Pons (tissue), 1 donor: ENCODE measurements at places on chromosomes 7 and 10.
A peak's percentile ranks its signal among the peaks of the same experiment; 100 is the strongest.

DNA sequence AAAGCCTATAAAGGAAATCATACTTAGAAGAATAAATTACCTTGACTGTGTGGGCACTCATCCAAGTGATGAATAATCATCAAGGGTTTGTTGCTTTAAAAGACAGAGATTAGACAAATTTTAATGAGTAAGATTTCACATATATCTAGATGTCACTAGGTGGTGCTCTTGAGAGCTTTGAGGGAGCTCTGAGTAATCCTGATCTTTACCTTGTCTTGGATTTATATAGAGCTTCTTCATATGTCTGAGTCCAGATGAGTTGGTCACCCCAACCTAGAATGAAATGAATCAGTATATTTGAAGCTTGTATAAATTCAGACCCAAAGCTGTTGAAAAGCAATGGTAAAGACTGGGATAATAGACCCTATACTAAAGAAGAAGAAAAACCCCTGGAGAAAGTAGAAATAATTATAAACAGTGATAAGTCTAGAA, 3.7 kb downstream of the AGR2 start:
- peak; percentile 61 for DNase-seq

DNA sequence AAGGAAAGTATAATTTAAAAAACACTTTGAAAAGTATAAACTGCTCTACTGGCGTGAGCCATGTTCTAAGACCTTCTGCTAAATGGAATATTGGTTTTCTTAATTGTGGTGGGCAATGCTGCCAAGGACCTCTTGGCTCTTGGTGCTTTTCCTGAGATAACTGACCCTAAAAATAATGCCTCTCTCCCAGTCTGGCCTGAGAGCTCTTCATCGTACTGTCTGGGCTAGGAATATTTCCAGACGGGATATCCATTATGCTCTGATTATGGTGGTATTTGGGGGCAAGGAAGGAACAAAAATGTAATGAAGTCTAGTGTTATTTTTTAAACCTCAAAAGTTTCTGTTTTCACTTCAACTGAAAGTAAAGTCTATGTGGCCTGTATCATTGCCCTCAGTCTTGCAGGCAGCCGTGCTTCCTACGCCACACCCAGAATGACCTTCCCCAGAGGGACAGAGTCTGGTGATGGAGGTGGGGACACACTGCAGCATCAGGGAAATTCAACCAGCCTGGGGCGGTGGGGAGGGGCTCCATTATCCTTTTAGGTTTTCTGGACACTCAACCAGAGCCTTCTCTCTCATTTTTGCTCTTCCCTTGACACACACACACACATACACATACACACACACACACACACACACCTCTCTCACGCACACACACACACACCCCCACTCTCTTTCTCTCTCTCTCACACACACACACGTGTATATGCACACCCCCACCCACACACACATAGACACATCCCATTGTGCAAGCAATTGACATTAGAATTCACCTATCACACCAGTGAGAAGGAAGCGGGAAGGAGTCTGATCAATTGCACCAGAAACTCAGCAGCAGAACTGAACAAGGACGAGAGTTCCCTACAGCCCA, 99.6 kb downstream of the LRRC18 start:
- no peak for DNase-seq

- peak; percentile 99 for DNase-seq
Measured at GRCh38 chr7:28754027-28754426, 204.1 kb downstream of the TRIL start.

GRCh38 chr7:44805950-44806349, 9.5 kb downstream of the PPIA start:
- no peak for DNase-seq

- no peak for DNase-seq
Measured at GRCh38 chr10:80462981-80463741, 9.1 kb downstream of the TSPAN14 start.

DNA sequence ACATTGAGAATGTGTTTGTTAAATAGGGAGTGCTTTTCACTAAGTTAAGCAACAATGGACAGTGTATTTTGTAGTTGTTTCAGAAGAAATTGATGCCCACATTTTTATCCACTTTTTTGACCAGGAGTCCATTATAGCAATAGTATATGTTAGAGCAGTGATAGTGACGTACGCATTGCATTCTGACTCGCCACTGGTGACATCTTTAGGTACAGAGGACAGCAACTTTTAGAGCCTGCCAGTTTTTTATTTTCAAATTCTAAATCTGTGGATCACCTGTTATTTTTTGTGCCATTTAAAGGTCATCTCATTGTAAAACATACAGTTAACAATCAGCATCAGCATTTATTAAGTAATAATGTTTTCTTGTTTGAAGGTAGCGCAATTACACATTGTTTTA, 1.4 kb downstream of the UBE2D1 start:
- no peak for DNase-seq

- DNase-seq, result no peak
Measured at GRCh38 chr10:123570051-123570897, 95.9 kb upstream of the GPR26 start.

DNA sequence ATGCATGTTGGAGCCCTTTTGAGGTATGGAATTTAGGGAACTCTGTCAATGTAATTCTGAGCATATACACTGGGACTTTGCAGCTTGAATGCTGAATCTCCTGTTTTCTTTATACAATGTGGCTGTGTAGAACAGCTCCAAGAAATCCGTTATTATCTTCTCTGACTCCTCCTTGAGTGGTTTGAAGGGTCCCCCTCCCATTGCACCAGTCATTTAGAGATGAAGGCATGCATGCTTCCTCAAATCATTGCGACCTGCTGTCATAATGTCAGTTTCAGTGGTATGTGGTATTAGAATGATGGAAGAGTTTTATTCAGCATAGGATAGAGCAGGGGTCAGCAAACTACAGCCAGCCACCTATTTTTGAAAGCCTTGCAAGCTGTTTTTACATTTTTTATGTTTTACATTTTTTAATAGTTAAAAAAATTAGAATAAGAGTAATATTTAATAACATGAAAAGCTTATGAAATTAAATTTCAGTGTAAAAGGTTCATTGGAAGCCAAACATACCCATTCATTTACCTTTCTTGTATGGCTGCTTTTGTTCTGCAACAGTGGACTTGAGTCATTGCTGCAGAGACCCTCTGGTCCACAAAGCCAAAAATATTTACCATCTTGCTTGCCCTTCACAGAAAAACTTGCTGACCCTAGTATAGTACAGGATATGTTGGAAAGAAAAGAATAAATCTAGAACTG, 8.1 kb downstream of the STK17A start:
- DNase-seq, result no peak

DNA sequence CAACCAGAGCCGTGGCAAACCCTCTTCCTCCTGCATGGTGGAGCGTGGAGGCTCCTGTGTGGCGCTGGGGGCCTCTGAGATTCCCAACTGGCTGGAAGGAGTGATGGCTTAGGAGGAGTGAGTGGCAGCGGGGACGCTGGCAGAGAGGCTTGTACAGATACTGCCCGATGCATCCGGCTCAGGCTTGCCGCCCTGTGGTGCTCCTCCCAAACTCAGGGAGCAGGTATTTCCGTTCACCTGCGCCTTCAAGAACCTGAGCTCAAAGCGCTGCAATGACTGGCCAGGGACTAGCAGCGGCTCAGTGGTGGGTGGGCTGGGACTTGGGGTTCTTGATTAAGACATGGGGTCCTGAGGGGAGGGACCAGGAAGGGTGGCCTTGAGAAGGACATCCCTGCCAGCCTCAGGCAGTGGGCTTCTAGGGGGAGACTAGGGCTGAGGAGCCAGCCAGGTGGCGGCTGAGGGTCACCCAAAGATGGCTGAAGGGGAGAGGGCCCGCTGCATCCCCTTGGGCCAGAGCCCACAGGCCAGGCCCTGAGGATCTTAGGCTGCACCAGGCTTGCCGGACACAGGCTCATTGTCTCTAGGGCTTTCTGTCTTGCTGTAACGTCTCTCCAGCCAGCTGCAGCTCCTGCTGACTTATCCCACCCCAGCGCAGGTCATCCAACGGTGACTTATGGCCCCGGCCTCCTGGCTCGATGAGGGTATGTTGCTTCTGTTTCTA, 3.2 kb downstream of the ZNF775 start:
- DNase-seq, result peak; percentile 84

DNA sequence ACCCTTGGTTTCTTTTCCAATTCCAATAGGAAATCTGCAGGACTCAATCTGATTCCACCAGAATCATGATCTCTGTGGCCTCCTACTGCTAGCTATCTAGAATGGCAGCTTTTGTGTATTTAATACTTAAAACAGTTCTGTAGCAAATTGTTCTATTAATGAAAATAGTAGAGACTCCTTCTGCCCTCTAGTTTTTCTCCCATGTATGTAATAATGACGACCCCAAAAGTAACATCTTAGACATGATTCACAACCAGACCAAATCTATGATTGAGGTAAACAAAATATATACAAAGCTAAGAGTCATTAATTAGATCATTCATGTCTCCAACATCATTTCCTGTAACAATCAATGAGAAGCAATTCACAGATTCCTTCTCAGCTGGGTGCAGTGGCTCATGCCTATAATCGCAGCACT, 259.1 kb upstream of the MKLN1 start:
- peak; percentile 56 for DNase-seq

- DNase-seq, result no peak
Measured at GRCh38 chr7:2954433-2954853, 89.2 kb downstream of the CARD11 start.

DNA sequence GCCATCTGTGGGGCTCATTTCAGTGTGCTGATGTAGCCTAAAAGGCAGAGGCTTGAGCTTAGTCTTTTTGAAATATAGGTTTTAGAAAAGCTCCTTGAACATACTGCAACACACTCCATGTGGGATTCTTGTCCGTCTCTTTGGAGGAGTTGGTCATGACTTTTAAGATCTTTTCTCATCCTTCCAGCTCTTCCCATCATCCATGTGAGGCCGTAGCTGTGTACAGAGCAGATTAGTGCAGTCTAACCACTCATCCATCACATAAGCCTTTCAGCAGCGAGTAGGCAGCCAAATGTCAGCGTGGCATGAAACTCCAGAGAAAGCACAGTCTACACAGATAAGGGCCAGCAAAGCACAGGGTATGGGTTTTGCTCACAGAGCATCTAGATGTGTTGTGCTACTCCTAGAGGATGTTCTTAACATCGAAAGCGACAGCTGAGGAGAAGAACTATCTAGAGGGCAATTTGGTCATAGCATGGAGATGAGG, 28.1 kb upstream of the NPVF start:
- DNase-seq, result no peak

GRCh38 chr10:78165617-78166016, 132.0 kb downstream of the RPS24 start:
- no peak for DNase-seq

DNA sequence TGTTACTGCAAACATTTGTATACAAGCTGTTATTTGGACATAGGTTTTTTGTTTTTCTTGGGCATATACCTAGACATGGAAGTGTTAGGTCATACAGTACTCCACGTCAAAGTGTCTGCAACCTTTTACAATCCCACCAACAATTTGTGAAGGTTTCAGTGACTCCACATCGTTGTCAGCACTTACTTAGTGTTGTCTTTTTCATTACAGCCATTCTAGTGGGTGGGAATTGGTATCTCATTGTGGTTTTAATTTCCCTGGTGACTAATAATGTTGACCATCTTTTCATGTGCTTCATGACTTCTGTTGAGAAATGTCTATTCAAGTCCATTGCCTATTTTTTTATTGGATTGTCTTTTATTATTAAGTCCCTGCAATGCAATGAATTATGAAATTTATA, 95.0 kb downstream of the UBE3C start:
- no peak for DNase-seq

GRCh38 chr7:155846156-155846555, 33.9 kb upstream of the SHH start:
- no peak for DNase-seq

GRCh38 chr7:111492234-111492633, 70.1 kb downstream of the IMMP2L start:
- no peak for DNase-seq

DNA sequence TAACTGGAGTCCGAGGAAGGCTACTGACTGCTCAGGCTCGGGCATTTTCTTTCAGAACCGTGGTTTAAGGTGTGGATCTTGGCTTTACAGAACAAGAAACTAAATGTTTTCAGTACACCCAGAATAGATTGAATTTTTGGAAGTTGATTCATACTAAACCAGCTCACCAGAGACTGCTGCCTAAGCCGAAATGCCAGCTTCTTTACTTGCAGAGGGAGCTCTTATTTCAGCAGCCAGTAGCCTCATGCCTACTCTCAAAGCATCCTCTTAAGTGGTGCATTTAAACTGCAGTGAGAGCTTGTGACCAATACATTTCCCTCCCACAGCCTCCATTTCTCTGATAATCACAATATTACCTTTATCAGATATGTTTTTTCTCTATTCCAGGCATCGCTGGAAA, 615.1 kb downstream of the SUGCT start:
- no peak for DNase-seq

DNA sequence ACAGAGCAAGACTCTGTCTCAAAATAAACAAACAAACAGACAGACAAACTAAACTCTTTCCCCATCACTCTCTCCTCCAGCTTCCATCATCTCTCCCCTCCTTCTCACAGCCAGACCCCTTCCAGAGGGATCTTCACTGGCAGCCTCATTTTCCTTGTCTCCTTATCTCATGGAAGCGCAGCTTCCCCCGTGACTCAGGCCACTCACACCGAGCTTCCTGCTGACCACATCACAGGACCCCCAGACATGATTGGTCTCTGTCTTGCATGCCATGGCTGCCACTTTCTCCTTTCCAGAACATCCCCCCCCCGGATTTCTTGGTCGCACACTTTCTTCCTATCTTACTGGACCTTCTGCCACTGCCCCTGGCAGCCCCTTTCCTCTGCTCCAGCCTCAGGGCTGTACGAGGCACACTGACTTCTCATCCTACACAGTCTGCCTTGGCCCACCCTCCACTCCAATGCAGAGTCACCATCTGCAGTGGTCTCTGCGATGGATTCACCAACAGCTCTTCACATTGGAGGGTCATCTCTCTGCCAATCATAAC, 4.9 kb upstream of the INSIG1 start:
- no peak for DNase-seq

DNA sequence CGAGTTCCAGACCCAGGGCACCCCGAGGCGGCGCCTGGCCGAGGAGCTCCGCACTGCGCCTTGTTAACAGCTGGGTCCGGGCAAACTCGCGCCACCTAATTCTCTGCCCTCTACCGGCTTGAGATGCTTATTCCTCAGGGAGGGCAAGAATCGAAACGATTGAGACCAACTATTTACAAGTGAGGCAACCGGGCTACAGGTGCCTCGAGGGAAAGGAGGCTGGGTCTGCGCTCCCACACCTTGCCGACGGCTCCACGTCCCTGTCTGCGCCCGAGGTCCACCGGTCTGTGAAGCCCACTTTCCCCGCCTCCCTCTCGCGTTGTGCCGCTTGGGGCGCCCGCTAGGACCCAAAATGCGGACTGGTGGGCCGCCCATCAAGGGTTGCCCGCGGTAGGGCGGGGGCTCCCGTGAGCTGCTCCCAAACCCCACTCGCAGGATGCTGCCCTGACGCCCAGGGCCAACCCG, 527 bp downstream of the AKR1B1 start:
- DNase-seq, result peak; percentile 54

DNA sequence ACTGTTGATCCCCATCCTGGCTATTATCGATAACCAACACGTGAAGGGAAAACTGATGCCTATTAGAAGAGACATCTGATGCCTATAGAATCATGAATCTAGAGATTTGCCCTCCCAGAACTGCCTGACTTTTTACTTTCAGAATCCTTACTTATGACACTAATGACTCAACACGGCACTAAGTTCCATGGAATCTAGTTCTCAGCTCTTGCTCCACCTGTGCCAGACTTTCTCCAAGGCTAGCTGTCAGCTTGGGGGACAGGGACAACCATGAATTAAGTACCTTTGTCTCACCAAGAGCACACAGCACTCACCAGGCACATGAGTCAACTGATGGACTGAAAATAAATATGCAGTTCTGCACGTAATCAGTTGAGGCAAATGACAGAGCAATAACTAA, 184.2 kb downstream of the FRMD4A start:
- no peak for DNase-seq

- DNase-seq, result no peak
Measured at GRCh38 chr7:32462977-32463376, 27.2 kb downstream of the LSM5 start.
